Stimulated activated CD8-positive, alpha-beta memory T cell treated with anti-CD3 and anti-CD28 coated beads, Interleukin-7, amount 100 ng/mL, for 1 hour (primary cell): ENCODE measurements at places on chromosomes 13 and 19.

DNA sequence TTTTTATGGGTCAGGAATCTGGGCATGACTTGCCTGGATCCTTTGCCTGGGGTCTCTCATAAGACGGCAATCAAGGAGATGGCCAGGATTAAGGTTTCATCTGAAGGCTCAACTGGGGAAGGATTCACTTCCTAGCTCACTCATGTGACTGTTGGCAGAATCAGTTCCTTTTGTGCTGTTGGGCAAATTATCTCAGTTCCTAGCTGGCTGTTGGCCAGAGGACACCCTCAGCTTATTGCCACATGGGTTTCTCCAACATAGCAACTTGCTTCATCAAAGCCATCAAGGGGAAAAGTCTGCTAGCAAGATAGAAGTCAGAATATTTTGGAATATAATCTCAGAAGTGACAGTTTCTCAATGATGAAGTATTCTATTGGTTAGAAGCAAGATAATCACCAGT is 12.2 kb upstream of the EVI5L start:
- DNase-seq = no peak

DNA sequence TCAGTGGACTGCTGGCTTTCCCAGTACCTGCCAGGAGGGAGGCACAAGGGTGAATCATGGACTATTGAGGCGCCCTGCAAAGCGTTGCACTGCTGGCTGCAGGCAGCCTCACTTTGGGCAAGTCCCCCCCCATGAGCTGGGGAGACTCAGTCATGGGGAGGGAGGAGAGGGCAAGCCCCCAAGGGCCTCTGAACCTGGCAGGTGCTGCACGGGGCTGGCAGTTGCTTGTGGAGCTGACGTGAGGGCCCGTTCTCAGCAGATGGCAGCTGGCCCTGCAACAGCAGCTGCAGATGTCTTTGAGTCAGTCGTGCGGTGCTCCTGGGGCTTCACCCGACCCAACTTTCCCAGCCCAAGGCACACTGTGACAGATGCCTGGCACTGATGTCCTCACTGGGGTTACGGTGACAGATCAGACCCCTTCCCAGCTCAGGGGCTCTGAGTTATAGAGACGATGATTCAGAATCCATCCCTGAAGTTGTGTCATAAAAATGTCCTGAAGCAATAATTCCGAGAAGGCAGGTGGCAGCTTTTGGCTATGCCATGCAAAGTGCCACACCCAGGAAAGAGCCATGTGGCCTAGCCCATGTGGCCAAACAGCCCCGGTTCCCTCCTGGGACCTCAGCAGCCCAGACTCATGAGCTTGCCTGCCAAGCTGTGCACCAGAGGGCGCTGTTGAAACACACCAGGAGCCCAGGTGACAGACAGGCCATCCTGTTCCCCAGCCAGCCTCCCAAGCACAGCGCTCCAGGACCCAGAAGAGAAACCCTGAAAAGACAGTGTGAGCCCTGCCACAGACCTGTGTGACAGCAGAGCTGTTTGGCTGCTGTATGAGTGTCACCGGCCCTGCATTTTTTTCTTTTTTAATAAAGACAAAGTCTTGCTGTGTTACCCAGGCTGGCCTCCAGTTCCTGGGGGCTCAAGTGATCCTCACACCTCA is 53.6 kb upstream of the LDLR start:
- peak; percentile 83 for DNase-seq

DNA sequence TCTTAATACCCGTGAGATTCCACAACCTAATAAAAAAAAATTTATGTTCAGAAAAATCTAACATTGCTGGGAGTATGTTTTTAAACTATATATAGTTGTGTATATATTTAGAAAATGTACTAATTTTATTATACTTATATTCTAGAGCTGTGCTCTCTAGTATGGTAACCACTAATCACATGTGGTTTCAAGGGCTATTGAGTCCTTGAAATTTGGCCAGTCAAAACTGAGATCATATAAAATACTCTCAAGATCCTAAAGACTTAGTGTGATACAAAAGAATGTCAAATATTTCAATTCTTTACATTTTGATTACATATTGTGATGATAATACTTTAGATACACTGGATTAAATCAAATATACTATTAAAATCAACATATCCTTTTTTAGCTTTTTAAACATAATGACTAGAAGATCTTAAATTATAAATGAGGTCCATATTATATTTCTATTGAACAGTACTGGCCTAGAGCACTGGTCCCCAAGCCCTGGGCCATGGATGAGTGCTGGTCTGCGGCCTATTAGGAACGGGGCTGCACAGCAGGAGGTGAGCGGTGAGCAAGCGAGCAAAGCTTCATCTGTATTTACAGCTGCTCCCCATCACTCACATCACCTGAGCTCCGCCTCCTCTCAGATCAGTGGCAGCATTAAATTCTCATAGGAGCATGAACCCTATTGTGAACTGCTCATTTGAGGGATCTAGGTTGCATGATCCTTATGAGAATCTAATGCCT is 176.5 kb upstream of the NBEA start:
- no peak for DNase-seq

DNA sequence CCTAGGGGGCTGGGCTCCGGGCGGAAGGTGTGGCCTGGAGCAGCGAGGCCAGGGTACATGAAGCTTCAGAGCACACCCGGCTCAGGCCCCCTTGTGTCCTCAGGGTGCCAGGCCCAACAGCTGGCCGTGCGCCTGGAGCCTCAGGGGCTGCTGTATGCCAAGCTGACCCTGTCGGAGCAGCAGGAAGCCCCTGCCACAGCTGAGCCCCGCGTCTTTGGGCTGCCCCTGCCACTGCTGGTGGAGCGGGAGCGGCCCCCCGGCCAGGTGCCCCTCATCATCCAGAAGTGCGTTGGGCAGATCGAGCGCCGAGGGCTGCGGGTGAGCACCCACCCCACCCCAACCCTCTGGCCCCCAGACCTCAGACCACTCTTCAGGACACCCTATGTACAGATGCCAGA is 3.2 kb downstream of the SYDE1 start:
- no peak for DNase-seq

DNA sequence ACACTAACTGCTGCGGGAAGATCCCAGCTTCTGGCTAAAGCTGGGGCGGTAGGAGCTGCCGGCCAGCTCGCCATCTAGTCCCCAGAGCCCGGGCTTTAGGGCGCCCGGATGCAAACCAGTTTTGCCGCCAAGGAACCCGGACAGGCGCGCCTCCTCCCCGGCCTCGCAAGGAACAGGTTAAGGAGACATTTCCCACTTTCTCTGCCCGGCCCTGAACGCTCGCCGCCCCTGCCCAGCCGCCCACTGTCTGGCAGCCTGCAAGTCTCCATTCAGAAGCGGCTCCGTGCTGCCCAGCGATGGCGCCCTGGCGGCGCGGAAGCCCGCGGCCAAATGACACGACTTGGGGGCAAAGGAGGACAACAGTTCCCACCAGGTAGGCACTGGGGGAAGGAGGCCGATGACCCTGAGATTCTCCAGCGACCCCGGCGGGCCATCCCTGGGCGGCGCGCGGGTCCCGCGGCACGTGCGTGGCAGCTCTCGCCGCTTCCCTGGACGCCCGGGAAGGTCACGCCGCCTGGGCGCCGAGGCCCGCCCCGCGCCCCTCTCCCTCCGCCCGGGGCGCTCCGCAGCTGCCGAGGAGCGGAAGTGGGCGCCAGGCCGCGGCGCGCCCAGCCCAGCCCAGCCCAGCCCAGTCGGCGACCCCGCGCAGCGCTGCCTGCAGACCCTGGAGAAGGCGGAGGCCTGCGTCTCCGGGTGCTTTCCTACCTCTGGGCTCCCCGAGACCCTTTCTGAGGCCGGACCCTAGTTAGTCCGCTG is 42.2 kb upstream of the HNRNPA1L2 start:
- DNase-seq = no peak

- DNase-seq = no peak
Measured at GRCh38 chr13:105153611-105154010, 1381.9 kb downstream of the EFNB2 start.

DNA sequence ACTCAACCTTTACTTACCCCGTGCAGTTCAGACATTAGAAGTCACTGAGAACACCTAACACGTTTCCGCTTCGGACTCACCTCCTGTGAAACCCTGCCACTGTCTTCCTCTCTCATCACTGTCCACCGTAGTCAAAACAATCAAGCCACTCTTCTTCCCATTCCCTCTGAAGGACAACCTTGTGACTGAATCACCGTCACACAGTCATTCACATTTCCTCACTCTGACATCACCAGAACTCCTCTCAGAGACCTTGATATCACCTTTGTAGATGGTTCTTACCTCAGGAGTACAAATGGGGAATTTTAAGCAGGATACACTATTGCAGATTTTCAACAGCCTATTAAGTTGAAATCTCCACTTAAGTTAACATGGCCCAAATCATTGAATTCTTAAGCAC is 1.3 kb upstream of the KBTBD6 start:
- DNase-seq = no peak

GRCh38 chr13:35927567-35928021 is 203.6 kb downstream of the DCLK1 start:
- DNase-seq = no peak

DNA sequence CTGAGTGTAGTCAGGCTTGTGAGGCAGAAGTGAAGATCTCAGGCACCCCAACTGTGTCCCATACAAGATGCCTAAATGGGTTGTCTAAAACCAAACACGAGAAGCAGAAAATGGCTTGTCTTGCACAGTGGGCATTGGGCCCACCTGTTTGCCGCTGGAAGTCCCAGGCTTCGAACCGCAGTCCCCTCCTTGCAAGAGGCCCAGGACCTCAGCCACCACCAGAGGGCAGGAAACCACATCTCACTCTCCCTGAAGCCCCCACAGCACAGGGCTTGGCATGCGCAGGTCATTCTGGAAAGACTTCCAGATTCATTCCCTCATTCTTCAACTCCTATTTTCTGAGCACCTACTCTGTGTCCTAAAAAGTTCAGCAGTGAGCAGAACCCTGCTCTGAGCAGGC is 973.7 kb downstream of the UQCRFS1 start:
- no peak for DNase-seq

DNA sequence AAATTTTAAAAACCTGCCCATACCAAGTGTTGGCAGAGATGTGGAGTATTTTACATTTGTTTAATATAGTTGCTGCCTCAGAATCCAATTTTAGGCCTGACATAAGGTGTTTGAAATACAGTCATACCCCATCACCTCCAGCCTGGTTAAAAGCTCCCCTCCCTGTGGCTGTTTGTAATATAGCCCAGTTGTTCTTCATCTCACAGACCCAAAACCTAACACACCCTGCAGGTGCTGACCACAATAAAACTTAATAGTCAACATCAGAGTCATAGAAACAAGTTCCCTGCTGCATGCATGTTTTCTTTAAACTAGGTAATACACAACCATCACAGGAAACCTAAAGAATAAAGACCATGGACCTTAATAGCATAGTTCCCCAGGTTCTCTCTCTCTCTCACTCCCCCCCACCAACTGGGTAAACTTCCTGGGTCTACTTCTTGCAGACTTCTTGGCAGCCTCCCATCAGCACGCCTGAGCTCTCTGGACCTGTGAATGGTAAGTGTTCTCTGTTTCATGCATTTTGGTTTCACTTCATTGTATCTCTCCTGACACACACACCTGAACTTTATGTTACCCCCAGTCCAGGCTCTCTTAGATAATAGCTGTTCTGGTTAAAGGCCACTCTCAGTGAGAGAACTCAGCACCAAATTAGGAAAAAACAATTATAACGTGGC is 1369.9 kb downstream of the EFNB2 start:
- no peak for DNase-seq

DNA sequence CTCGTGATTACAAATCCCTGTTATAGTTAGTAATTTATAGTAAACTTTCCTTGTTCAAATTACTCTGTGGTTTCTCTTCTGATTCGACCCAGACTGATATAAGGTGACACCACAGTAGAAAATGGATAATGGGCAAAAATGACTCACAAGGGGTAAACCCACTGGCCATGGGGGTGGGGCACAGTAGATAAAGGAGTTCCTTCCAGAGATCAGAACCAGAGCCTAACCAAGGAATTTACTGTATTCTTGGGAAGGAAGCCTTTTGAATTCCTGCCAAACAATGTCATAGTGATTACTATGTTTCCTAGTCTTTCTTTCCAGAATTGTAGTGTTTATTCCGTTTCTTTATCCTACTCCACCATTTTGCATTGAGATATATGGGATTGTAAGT is 21.9 kb downstream of the MIR17HG start:
- no peak for DNase-seq

DNA sequence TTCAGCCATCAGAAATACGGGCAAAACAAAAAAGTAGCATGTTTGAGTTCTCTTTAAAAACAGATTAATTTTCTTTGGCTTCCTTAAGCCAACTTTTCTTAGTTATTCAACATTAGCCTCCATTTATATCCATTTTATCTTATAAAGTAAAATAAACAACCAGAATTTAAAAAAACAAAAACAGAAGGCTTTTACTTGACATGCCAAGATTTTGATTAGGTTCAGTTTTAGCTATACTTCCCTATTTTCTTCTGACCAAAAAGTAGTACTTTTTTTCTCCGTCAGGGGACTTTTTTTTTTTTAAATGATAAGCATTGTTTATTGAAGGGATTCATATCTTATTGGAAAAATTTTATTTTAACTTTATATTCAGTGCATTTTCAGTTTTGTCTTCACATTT is 18.1 kb downstream of the RNASEH2B start:
- no peak for DNase-seq

GRCh38 chr19:51361239-51361638 is 4.9 kb downstream of the ETFB start:
- DNase-seq = no peak

DNA sequence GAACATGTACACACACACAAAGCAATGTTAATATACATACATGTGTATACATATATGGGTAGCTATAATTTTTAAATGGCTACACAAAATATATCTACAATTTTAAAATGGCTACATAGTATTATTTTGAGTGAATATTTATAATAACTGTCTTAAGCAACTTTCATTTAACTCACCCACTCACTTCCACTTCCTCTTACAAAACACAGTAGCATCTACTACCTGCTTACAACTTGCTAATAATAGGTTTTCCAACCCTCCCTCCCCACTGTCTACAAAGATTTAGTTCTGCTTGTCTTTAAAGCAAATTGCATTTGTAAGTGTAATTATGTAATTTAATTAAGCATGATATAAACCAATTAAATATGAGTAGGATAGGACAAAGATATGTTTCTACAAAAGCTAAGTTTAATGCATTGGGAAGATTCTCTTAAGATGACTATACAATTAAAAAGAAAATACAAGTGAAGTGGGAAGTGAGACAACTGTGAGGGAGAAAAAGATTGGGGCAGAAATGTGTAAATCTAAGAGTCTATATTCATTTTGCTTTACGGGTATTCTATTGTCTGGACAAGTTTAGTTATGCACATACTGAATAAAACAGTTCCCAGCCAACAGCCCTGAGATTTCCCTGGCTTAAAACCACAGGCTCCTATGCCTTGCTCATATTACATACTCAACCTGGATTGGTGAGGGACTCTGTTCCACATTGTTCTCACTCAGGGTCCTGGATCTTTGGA is 583.1 kb downstream of the EFNB2 start:
- DNase-seq = no peak

DNA sequence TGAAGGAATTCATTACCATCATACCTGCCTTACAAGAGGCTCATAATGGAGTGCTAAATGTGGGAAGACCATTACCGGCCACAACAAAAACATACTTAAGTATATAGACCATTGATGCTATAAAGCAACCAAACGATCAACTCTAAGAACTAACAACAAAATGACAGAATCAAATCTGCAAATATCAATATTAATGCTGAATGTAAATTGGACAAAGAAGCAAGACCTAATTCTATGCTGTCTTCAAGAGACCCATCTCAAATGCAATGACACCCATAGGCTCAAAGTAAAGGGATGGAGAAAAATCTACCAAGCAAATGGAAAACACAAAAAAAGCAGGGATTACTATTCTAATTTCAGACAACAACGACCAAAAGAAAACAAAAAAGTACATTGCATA is 52.3 kb upstream of the GPC6 start:
- DNase-seq = no peak

- no peak for DNase-seq
Measured at GRCh38 chr13:28421676-28422410, 73.1 kb downstream of the FLT1 start.

- no peak for DNase-seq
Measured at GRCh38 chr13:113835461-113836270, 28.2 kb downstream of the GAS6 start.
